ENCODE measurements at places on chromosomes 1 and 21.

DNA sequence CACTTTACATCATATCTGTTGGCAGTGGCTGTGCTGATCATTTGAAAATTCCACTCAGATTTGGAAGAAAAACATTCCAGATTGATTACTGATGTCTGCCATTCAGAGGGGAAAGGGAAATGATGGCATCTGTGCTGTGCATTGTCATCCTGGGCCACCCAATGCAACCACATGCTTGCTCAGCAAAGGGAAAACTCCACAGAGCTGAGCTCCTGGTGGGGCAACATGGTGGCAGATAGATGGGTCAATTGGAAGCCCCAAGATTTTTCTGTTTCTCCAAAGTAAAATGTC is 11.8 kb downstream of the OXCT2 start:
- DNase-seq: no peak

DNA sequence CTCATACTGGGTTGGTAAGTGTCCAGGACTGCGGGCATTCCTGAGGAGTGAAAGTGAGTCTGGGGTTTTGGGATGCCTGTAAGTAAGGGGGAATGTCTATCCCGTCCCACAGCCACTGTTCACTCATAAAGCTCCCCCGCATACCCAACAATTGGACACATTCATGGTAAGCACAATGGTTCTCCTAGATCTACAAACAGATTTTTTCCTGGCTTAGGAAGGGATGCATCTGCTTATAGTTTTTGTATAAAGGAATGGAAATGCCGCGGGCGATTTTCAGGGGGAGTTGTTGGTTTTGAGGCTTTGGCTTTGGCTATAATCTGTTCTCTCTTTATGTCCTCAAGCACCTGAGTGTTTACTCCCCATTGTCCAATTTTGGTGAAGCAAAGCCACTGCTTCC is 7.1 kb downstream of the ERVH48-1 start:
- DNase-seq: no peak

- DNase-seq: no peak
These were observed 10.1 kb downstream of the FNDC5 start for GRCh38 chr1:32860566-32860965.

- DNase-seq: peak; percentile 73
These were observed 82.2 kb upstream of the BMP8A start for GRCh38 chr1:39409055-39409816.

DNA sequence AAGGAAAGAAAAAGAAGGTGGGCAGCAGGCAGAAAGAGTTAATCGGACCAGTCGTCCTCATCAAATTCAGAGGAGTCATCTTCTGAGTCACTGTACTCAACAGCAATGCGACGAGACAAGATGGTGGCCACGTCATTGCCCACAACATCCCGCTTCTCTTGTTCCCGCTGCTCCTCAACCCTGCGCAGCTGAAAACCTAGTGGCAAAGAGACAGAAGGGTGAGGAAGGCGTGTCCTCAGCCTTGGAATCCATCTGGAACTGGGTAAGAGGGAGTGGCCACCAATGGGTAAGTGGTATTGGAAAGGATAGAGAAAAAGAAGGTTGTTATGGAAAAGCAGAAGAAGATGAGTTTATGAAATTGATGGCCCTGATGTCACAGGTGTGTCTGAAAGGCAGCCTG is 15.7 kb downstream of the GPR3 start:
- DNase-seq: no peak

- DNase-seq: no peak
These were observed 182.1 kb upstream of the LMO4 start for GRCh38 chr1:87146538-87146937.

- no peak for DNase-seq
These were observed 87.8 kb upstream of the ATF3 start for GRCh38 chr1:212520746-212521145.

- DNase-seq: no peak
These were observed 66.3 kb downstream of the ARHGEF10L start for GRCh38 chr1:17605582-17606344.

- DNase-seq: no peak
These were observed 8.0 kb downstream of the NDUFS5 start for GRCh38 chr1:39034114-39034654.

DNA sequence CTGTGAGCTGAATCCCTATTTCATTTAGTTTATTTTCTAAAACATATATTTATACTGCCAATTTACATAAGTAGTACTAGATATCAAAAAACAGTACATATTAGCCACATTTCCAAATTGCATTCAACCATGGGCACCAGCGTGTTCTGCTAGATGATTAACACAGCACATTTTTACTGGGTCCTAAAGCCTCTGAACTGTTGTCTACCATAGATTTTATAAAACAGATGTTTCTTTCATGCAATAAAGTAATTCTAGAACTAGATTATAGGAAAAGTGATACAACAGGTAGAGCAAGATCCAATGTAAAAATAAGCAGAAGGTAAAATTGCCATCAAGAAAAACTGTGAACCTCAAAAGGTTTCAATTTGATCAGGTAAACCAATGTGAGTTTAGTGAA is 108.6 kb downstream of the FAF1 start:
- DNase-seq: no peak

GRCh38 chr1:74425676-74426075 is 86.7 kb downstream of the LRRC53 start:
- no peak for DNase-seq

GRCh38 chr21:38293765-38294164 is 37.0 kb downstream of the KCNJ15 start:
- DNase-seq: no peak

- DNase-seq: no peak
These were observed 4.3 kb upstream of the ERI3 start for GRCh38 chr1:44359234-44359935.

- no peak for DNase-seq
These were observed 20.0 kb upstream of the SYT6 start for GRCh38 chr1:114173680-114174079.

- DNase-seq: no peak
These were observed 2.6 kb downstream of the C1orf116 start for GRCh38 chr1:207029701-207030521.

DNA sequence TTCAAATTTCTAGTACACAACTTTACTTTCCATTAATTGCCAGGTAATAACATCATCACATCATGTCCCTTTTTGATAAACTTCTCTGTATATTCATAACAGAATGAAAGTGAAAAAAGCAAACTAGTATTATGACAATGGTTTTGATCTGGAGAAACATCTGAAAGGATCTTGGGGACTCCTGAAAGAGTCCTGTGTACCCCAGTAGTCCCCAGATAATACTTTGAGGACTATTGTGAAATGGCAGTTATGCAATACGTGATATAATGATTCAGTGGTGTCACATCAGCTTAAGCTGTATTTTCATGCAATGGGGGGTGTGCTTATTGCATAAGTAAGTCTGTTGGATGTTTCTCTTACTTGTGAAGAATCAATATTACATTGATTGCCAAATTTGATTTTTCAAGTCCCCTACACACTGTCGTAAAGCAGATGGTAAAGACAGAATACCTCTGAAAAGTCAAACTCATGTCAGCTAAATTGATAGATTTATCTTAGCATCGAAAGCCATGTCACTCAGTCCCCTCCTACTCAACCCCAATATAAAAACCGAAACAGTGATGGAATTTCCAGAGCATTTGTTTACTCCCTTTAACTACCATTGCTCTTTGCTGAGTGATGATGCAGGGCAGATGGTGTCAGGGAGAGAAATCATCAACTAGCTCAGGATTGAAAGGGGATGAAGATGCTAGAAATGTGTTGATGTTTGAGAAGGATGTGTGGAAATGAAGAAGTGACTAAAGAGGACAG is 146.7 kb upstream of the C1orf105 start:
- DNase-seq: no peak

DNA sequence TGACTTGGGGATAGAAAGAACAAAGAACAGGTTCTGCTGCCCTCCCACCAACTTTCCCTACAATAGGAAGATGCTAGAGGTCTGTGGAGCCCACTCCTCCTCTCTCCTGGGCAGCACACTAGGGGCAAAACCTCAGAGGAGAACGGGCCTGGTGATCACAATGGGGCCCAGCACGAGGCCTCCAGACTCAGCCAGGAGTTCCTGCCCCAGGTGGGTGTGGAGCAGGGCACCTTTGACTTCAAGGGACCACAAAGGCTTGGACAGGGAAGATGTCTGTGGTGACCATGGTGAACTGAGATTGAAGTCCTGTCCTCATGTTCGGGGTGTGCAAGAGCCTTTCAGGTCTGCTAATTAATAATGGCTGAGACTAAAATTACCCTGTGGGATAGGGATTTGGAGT is 88.8 kb downstream of the LAMC2 start:
- no peak for DNase-seq

GRCh38 chr1:47575855-47576757 is 138.3 kb downstream of the FOXD2 start:
- DNase-seq: no peak

DNA sequence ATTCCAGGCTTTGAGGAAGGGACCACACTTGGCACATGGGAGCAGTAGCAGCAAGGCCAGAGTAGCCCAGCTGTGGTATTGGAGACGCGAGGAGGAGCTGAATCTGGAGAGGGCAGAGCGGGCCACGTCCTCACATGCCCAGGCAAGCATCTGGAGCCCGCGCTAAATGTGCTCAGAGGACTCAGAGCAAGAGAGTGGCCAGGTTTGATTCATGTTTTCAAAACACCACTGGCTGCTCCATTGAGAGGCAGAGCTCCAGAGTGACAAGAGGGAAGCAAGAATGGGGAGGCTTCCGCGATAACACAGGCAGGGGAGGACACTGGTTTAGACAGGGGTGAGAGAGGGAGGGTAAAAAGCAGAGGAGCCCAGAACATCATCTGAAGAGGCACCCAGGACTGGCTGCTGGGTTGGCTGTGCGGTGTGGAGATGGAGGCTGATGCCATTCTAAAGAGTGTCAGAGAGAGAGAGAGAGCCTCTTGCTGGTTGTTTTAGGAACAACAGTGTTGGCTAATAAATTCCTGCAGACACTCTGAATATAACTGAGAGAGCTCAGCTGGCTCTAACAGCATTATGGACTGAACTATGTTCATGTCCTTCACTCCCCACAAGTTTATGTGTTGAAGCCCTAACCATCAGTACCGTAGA is 32.3 kb downstream of the RCAN1 start:
- DNase-seq: no peak

GRCh38 chr1:112444269-112444668 is 48.3 kb downstream of the CTTNBP2NL start:
- no peak for DNase-seq

- no peak for DNase-seq
These were observed 52.8 kb downstream of the TNFSF18 start for GRCh38 chr1:172997941-172998361.

- no peak for DNase-seq
These were observed 397.8 kb upstream of the USP24 start for GRCh38 chr1:55612988-55613387.

- peak; percentile 15 for DNase-seq
These were observed 25.1 kb downstream of the COL6A2 start for GRCh38 chr21:46122758-46123683.

- no peak for DNase-seq
These were observed 141.0 kb upstream of the NGF start for GRCh38 chr1:115479055-115479482.

DNA sequence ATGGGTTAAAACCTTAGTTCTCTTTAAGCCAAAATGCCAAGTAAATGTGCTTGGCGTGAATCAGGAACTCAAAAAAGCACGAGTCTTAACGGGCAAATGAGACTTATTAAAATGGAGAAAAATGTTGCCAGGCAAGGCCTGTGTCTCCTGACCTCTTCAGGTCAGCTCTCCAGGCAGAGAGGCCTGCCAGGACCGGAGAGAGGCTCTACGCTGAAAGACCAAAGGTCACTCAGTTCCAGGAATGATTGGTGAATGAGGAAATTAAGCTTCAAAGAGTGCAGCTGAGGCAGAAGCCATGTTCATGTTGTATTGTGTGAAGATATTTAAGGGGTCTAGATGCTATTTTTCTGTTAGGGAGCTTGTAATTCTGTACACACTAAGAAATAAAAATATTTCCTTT is 66.6 kb downstream of the SPAG17 start:
- DNase-seq: no peak

DNA sequence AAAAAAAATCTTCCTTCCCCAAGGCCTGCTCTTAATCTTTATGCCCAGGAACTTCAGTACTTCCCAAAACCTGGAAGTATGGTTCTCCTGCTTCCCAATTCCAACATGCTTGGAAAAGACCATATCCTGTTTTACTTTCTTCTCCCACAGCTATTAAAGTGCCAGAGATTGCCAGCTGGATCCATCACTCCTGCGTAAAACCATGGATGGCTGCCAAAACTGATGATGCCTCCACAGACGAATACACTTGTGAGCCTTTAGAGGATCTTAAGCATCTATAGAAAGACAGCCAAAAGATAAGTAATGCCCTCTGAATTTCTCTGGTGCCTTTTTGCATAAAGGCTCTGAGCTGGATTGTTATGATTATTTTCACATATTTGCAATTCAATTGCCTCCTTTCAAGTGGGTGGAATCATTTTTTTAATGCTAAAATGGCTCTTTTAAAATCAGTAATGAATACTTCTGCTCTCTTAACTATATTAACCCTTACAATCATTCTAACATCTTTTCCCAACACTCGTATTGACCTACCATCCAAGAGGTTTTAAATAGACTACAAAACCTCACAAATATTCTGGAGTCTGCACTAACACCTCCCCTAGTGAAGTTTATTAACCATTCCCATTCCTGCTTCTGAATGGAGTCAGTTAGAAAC is 1807.8 kb downstream of the BRINP3 start:
- DNase-seq: no peak

DNA sequence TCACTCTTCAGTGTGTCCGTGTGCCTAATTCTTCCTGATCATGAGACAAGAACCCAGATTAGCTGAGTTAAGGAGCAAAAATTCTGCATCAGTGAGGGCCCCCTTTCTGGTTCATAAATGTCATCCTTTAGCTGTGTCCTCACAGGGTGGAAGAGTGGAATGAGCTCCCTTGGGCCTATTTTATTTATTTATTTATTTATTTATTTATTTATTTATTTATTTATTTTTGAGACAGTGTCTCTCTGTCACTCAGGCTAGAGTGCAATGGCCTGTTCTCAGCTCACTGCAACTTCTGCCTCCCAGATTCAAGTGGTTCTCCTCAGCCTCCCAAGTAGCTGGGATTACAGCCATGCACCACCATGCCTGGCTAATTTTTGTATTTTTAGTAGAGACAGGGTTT is 131.7 kb downstream of the PATJ start:
- no peak for DNase-seq

DNA sequence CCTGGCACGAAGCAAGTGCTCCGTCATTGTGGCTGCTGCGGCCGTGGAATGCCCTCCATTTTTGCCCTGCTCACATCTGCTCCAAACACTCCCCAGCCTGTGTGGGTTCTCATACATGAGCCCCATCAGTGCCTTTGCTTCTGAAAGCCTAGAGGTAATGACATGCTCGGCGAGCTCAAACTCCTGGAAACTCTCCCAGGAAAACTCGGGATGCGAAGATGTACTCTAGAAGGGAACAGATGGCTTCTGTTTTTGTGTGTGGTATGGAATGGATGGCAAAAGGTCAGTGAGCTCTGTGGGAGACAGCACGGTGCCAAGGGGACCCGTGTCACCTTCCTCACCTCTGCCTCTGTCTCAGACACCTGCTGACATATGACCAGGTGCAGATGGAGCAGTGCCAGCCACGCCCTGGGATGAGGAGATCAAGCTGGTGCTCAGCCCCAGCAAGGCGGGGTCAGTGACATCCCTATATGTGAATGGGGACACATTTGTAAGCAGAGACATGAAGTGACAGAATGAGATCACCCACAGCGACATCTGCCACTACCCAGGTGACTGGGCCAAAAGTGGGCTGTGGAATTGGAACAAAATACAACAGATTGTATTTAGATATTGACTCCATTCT is 84.1 kb upstream of the COX20 start:
- DNase-seq: no peak

GRCh38 chr1:153940756-153941155 is 5.8 kb downstream of the DENND4B start:
- DNase-seq: no peak
